ENCODE measurements at places on chromosomes 2 and 18.

- no peak for DNase-seq
Measured at GRCh38 chr18:58354051-58354450, 274.8 kb downstream of the ALPK2 start.

DNA sequence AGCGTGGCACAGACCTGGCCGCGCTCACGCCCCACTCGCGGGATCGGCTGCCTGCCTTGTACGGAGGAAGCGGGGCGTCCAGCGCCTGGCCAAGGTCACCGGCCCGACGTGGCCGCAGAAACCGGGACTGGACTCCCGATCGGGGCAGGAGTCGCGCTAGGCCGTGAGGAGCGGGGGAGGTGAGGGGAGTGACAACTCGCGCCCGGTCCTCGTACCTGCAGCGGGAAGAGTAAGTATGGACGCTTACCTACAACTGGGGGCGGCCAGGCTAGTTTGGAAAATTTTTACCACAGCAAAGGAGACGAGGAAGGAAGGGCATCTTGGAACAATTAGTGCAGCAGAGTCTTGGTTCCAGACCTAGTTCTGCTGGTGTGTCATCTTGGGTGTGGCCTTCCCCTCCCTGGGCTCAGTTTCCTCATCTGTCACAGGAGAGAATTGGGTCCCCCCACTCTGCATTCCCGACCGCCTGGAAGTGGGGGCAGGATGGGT lies 693 bp downstream of the UBE2F start:
- DNase-seq, result no peak

DNA sequence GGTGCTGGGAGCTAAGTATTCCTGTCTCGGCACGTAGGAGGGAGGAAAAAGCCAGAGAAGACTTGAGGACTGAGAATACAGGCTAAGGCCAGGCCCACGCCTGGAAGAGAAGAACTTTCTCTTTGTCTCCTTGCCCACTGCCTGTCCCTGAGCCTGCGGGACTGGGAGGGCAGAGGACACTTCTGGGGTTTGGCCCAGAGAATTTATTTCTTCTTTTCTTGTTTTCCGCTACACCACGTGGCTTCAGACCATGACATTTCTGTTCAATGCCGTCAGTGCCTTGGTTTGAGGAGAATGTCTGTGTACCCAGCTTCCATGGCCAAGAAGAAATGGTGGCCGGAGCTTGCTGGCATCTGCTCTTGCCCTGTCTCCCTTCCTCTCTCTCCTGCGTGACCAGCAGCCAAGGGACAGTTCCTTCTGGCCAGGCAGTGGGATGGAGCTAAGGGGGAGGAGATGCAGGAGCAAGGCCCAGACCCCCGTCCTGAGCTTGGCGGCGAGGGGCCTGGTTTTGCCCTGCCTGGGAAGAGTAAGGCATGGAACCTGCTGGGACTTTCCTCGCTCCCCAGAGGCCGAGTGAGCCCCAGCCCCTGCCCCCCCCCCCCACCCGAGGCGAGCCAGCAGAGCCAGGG lies 140.3 kb downstream of the KLHL29 start:
- no peak for DNase-seq

DNA sequence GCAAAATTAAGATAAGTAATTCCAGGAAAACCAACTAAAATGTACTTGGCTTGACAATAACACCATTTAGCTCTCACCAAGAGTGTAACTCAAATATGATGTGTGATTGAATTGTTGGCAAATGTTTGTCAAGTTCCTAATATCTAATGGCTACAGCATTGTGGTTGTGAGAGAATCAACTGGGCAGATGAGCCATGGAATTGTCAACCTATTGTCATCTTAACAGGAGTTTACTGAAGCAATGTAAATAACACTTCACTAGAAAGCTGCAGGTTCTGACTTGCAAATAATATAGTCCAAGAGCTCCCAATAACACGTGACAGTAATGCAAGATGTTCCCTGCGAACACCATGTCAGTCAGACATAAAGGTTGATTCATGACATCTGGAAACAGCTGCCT lies 495.2 kb upstream of the MEIS1 start:
- no peak for DNase-seq

DNA sequence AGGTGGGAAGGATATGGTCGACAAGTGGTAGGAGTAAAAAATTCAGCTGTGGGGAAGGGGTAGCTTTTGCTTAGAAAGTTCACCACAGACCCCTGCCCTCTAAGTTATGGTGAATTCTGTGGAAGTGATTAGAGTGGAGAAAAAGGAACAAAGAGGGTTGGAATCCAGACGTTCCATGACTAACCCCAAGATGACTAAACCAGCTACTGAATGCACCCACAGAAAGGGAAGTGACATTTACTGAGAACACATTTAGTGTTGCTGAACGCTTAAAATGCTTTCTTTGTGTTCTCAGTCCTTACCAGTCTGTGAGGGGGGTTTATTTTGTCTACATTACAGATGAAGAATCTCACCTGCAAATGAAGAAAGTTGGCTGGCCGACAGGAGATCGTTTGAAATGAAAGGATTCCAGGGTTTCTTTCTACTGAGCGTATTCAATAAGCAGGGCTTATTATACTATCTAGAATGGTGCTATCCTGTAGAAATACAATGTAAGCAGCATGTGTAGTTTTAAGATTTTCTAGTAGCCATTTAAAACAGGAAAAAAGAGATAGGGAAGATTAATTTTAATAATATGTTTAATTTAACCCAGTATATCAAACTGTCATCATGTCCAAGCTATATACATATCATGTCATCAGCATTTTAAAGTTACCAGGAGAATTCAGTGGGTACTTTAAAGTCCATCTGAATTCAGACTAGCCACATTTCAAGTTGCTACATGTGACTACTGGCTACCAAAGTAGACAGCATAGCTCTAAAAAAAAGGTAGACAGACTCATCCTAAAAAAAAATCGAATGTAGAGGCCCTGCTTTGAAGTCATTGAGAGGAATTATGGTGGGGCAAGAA lies 60.1 kb downstream of the LIMS1 start:
- no peak for DNase-seq

DNA sequence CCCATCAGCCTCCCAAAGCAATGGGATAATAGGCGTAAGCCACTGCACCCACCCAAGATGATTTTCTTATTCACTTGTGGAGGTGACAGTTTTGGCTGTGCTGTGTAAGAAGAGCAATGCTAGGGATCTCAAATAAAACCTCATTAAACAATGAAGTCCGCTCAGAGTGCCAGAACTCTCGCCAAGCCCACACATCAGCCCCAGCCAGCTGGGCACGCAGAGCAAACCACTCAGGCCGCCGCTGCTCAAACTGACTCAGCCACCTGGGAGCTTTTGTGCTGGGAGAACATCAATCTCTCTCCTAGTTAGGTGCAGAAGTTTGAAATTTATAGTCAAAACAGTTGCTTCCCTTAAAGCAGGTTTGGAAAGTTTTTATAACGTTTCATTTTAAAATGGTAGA lies 47.6 kb downstream of the RNF152 start:
- no peak for DNase-seq

DNA sequence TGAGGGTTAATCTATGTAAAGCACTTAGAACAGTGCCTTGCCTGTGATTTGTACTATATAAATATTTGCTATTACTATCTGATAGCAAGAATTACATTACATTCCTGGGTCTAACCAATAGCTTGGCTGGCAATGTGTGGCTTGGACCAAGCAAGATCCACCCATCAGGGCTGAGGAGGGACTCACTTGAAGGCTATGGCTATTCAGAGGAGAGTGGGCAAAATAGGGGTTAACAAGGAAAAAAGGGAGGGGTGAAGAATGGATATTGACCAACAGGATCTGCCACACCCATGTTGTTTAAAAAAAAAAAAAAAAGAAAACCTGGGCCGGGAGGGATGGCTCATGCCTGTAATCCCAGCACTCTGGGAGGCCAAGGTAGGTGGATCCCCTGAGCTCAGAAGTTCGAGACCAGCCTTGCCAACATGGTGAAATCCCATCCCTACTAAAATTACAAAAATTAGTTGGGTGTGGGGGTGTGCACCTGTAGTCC lies 20.0 kb upstream of the TMBIM1 start:
- no peak for DNase-seq

- DNase-seq, result no peak
Measured at GRCh38 chr2:42653908-42654445, 85.5 kb downstream of the MTA3 start.

- no peak for DNase-seq
Measured at GRCh38 chr2:65850695-65851094, 418.3 kb upstream of the SPRED2 start.

DNA sequence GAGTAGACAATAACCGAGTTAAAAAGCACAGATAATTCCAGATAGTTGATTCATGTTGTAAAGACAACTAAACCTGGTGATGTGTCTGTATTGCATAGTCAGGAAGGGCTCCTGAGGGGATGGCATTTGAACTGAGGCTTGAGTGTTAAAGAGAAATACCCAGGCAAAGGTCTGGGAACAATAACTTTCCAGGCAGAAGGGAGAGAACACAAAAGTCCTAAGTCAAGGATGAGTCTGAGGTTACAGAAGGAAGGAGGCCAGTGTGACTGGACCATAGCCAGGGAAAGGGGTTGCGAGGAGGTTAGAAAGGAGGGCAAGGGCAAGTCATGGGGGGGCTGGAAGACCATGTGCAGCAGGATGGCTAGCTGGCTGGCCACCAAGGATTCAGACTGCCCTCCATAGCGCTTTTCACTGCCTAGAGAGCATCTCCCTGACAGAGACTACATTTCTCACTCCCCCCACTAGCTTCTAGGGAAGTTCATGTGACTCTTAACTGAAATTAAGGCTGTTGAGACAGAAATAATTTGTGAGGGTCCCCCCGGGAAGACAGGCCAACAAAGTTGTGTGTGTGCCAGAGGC lies 135.5 kb upstream of the CREB1 start:
- DNase-seq, result no peak

DNA sequence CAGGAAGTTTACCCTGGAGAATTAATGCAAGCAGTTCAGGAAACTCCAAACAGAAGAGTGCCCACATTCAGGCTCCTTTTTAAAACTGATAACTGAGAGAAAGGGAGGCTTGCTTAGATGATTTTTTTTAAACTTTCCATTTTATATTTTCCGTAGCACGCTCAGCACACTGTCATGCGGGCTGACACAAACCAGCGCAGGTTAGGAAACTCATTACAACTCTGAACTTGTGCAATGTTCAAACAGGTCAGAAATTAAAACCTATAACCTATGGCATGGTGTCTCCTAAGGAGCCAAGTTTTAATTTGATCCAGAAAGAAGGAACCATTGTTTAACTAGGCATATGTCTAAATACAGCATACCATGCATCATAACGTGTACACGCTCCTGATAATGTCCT lies 117.7 kb upstream of the SMIM21 start:
- DNase-seq, result no peak

GRCh38 chr18:199768-200167 lies 41.4 kb downstream of the USP14 start:
- DNase-seq, result no peak

DNA sequence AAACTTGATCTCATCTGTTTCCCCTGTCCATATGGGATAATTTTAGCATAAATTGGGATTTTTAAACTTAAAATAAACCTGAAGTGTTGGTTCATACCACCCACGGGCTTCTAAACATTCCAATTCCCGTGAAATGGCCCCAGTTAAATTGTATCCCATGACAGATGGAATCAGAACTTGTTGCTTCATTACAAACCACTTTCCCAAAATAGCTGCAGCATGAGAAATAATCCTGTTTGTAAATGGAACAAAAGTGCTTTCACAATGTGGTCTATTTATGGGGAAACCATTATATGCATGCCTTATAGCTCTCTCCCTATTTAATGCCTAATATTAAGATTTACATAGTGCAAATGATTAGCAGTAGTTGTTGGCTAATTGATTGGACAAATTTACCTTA lies 15.9 kb downstream of the SCG2 start:
- DNase-seq, result no peak

DNA sequence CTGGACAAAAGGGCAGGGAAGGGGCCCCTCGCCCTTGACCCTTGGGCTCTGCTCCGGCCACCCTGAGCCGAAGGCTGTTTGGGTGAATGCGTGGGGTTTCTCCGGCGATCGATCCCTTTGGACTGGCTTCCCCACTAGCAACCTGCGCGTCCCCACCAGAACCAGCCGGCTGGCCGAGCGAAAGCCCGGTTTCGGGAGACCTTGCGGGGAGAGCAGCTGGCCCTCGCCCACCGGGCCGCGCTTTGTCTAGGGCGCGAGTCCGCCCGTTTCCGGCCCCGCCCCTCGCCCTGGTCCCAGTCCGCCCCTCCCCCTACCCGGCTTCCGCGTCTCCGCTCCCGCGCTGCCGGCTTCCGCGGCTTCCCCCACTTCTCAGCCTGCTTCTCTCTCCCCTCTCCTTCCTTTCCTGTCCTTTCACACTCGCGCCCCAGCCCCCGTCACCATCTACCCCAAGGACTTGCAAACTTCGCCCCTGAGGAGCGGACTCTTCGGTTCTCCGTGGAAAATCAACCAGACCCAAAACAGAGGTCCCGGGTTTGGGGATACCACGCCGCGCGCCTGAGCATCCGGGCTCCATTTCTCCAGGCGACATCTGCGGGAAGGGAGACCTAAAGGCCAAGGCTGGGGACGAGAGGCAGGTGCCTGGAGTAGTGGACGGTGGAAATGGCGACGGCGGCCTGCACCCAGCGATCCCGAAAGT lies 48.0 kb upstream of the ATP6V1B1 start:
- no peak for DNase-seq

DNA sequence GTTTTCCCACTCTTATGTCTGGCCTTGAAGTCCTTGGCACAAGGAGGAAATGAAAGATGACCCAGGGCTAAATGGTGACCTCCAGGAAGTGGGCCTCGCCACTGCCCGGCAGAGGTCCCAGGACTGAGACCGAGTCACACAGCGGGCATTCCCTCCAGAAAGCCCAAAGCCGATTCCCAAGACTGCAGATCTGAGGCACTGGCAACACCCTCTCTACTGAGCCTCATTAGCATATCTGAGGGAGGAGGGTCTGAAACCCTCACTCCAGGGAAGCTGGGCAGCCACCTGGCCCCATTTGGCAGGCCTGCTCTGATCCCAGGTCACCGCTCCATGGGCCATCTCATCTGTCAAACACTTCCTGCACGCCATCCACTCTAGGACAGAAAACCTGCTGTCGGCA lies 29.1 kb downstream of the FAM178B start:
- DNase-seq, result no peak
